A673 (cell line): ENCODE measurements at places on chromosomes 3 and 15. TPM values are rescaled to one million over a fixed set of nuclear protein-coding genes. Genes with fewer than 3 reads are reported as not detected.

- no peak for DNase-seq
Observed at GRCh38 chr3:134677987-134678308, 27.1 kb upstream of the KY start.

TNNC1 gene
- total RNA-seq: not detected in 2 replicates

- peak; percentile 46 for DNase-seq
Observed at GRCh38 chr3:14780927-14781507, 37.7 kb upstream of the FGD5 start.

POC1A gene
- total RNA-seq: 16.1 and 17.8 TPM in 2 replicates

DNA sequence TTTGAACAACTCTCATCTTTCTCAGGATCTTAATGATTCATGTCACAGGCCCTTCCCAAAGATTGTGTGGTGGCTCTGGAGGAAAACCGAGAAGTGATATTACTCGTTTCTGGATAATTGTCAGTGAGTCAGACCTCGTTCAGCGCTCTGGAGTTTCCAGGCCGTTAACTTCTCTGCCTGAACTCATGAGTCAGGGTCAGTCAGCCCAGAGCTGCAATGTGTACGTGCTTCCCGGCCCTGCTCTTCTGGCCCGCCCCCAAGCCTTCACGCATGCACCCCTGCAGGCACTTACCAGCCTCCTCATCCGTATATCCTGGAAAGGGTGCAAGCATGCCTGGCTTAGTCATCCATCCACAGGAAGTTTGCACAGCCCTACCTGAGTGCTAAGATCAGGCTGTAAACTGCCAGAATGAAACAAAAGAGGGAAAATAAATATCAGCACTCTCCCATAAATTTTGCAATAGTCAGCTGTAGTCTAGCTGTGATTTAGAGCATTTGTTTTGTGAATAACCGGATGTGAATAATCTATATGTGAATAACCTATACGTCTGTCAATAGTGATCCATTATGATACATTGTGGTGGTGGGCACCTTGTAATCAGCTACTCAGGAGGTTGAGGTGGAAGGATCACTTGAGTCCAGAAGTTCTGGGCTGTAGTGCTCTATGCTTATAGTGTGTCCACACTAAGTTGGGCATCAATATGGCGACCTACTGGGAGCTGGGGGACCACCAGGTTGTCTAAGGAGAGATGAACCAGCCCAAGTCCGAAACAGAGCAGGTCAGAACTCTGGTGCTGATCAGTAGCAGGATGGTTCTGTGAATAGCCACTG lies 35.3 kb upstream of the SEMA4B start:
- peak; percentile 79 for DNase-seq

- peak; percentile 4 for DNase-seq
Observed at GRCh38 chr3:69294014-69294766, 91.7 kb downstream of the FRMD4B start.

DNA sequence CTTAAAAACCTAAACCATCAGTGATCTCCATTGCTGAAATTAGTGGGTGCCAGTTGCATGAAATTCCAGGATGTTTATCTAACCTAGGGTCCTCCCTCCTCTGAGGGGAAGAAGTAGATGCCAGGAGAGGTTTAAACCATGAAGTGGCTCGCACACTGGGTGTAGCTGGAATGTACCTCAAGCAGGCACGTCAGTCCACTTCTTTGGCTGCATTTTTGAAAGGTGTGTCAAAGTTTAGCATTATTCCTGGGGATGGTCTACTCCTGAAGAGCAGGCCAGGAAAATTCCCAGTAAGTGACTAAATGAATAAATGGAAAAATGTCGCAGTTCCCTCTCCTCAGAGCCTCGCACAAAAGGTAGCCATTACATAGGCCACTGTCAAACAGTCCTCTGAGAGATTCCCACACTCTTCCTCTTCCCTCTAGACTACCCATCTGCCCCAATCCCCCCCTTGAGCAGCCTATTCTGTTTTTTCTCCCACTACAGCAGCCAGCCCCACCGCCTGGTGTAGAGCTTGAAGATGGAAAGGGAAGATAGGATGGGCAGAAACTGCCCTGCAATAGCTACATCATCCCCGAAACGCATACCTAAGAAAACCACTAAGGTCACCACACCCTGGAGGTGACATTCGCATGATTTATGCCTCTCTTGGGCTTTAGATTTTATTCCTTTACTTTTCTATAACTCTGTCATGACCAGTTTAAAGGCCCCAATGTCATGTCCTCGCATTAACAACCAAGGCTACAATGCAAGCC lies 655 bp upstream of the TMOD3 start:
- no peak for DNase-seq

- DNase-seq: no peak
Observed at GRCh38 chr3:112376992-112377391, 44.0 kb downstream of the CD200 start.

DNA sequence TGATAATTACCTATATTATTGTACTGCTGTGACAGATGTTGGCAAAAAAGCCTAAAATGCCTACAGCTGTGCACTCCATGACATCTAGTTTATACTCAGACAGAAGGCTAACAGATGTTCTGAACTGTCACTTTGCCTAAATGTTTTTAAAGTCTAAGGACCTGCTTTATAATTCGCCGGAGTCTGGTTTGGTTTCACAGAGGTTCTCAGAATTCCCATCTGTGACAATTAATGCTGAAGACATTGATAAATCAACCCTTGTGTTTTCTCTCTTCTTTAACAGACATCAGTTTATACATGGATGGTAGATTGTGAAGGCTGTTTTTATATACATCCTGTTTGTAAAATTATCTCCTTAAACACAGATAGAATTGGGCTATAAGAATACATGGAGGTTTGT lies 19.8 kb upstream of the SOX2 start:
- DNase-seq: no peak

GRCh38 chr15:53648934-53649333 lies 110.5 kb downstream of the WDR72 start:
- no peak for DNase-seq

DNA sequence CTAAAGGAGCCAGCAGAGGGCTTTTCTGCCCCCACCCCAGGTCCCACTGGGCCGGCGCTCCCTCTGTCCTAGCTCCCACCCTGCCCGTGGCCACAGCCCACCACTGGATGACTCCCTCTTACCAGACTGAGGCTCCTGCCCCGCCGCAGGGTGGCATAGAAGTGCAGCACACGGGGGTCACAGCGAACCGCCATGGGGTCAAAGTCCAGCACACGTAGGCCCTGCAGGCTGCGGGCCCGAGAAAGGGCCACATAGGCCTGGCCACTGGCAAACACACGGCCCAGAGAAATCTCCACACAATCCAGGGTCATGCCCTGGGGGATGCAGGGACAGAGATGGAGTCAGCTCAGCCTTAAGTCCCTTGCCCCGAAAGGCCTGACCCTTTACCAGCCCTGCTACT lies 9.0 kb downstream of the PIF1 start:
- no peak for DNase-seq

KLHL6 gene
- not detected in 2 replicates for total RNA-seq

NPAP1 gene
- not detected in 2 replicates for total RNA-seq

ZNF619 gene
- total RNA-seq: 3.3 and 4.3 TPM in 2 replicates

DNA sequence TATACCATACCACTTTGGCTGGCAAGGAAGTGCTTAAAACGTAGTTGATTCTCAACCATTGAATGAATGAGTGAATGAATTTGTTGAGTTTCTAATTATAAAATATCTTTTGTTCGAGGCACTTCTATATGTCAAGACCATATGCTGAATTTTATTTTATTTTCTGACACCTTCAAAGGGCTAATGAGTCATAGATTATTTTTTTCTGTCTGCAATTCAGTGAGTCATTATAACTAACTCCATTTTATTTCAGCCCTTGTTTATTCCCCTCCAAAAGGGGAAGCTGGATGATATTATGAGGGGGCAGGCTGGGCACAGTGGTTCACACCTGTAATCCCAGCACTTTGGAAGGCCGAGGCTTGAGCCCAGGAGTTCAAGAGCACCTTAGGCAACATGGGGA lies 142.4 kb downstream of the P2RY1 start:
- no peak for DNase-seq

DNA sequence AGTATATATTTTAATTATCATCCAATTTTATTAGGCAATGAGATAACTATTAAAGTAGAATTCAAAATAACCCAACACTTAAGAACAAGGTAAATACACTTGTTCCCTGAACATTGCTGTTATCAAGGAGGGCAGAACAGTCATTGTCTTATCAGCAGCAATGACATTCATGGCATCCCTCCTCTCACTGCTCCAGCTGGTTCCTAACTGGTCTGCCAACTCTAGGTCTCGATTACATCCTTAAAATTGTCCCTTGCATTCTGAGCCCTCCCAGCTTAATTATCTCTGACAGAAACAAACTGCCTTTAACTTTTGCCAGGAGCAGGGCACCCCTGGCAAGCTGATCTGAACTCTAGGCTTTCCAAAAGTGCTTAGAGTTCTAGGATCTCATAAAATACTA lies 14.0 kb upstream of the DYNC1LI1 start:
- no peak for DNase-seq

DNA sequence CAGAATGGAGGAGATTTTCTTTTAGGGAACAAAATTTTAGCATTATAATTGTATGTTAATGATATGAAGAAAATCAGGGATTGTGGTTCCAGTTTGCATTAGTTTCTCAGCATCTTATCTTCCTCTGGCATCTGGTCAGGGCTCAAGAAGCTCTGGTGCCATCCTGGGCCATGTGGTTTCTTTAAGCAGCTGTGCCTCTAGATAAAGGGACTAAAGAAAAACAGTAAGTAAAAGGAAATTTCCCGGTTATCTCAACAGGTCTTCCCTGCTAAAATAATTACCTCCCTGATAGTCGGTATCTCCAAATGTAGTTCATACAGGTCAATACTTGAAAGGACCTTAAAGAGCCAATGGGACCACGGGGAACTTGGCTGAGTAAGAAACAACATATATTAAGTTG lies 375.1 kb upstream of the RBMS3 start:
- no peak for DNase-seq

GRCh38 chr3:14297305-14297704 lies 105.1 kb upstream of the SLC6A6 start:
- no peak for DNase-seq

DNA sequence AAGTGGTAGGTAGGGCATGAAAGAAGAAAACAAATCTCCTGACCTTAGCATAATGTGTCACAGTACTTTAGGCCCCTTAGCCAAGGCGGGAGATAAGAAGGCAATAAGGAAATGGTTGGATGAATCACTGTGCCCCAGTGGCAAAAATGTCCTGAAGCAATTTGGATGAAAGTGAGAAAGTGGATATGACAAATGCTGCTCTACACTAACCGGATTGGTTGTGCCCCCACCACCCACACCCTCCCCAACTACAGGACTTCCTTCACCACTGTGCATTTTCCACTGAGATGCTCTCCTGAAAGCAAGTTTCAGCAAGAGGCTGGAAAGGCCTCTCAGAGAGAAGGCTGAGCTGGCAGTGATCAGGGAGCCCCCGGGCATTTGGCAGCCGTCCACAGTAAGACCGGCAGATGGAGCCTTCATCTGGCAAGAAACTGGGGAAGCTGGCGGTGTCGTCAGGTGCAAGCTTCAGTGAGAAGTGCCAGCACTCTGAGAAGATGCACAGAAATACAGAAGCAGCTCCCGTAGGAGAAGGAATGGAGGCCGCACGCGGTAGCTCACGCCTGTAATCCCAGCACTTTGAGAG lies 63.8 kb downstream of the ATP1B3 start:
- peak; percentile 78 for DNase-seq

- DNase-seq: no peak
Observed at GRCh38 chr3:100033903-100034471, 80.3 kb downstream of the FILIP1L start.

GRCh38 chr3:85760342-85760741 lies 801.6 kb downstream of the CADM2 start:
- DNase-seq: no peak

- DNase-seq: no peak
Observed at GRCh38 chr3:175836617-175837016, 977.5 kb downstream of the NAALADL2 start.

DNA sequence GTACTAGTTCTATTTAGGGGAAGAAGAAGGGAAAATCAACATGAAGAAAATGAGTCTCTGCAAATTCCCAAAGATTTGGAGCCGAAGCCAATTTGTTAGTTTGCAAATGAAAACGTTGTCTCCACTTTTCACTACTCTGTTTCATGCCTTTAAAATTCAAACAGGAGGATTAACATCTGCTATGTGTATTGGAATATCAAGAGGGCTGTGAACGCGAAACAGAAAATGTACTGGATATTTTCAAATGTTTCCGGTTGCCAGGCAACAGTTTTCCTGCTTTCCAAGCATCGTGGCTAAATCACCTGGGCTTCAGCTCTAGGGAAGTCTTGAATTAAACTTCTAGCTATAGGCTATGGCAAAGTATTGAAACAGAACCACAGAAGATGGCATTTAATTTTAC lies 172.8 kb downstream of the KCNMB2 start:
- no peak for DNase-seq

ST3GAL6 gene
- total RNA-seq: 4.8 and 8.2 TPM in 2 replicates

- no peak for DNase-seq
Observed at GRCh38 chr3:420584-420983, 224.0 kb downstream of the CHL1 start.

DNA sequence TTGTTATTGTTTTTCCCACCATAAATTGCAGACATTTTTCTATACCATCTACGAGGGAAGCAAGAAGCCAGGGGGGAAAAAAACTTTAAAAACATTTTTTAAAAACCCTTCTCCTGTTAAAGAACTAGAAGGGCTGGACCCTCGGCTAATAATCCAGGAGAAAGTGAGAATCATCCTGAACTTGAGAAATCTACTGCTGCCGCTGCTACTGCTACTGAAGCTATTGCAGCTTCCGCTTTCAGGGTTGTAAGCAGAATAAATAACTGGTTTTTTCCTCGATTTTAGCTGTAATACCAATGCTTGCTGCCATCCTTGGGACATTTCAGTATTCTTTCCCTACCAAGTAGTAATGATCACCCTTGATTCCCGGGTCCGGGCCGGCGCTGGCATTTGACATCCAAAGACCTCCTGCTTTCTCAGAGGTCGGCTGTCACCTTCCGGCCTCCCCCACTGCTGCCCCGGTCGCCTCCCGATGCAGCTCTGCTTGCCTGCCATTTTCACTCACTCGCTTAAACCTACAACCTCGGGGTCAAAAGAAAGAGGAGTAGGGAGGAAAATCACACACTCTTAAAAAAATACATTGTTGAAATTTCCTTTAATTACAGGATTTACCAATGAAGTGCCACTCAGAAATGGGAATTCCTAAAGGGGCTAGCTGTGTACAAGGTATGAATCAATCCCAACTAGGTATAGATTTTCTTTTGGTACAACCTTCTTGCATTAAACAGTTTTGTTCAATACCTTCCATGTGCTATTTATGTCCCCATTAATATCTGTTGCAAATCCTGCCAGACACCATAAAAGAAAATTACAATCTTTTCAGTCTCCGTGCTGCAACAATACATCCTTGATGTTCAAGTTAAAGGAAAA lies 674 bp upstream of the MECOM start:
- no peak for DNase-seq

KCNAB1 gene
- total RNA-seq: not detected in 2 replicates

AGBL1 gene
- not detected in 2 replicates for total RNA-seq

PLCH1 gene
- 3.1 TPM in 2 replicates for total RNA-seq

DNA sequence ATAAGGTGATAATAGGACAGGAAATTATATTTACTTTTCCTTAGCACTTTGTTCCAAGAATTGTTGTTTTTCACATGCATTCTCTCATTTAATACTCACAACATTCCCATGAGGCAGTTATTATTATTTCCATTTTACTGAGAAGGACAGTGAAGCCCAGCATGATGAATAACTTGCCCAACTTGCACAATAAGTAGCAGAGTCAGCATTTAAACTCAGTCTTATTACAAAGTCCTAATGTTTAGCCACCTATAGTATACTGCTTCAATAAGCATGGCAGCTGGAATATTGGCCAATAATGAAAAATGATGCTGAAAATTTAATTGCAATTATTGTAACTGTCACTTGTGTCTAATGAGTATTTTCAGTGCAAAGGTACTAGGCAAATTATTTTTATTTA lies 45.7 kb downstream of the SYNPR start:
- DNase-seq: no peak

CAMP gene
- total RNA-seq: not detected in 2 replicates

TM4SF1 gene
- total RNA-seq: 0.28 TPM in 1 of 2 replicates, not detected in the other

GABRR3 gene
- total RNA-seq: not detected in 2 replicates
